ENCODE measurements at places on chromosomes 5 and 9.

DNA sequence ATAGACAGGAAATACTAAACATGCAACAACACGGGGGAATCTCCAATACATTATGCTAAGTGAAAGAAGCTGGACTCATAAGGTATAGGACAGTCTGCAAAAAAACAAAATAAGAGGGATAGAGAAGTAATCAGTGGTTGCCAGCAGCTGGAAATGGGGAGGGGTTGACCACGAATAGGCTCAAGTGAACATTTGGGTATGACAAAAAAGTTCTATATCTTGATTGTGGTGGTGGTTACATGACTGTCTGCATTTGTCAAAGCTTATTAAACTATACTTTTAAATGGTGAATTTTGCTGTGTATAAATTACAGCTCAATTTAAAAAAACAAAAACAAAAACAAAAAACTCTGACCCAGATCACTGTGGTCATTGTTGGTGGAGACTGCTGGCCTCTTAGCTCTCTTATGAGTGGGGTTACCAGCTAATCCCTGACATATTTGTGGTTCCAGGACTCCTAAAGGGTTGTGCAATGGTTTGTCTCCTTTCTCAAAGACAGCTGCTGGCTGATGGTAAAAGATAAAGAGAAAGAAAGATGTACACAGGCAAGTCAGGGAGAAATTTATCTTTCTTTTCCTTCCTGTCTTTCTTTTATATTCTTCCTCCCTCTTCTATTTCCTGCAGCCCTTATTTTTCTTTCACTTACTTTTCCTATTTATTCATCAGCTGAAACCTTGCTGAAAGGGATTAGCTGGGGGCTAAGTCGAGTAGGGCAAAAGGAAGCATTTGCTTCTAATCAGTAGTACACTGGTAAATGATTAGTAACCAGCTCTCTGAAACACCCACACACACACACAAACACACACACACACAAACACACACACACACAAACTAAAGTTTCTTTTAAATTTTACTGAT is 42.6 kb upstream of the APC start:
- no peak for DNase-seq

GRCh38 chr9:95095641-95096355 is 221.7 kb downstream of the FANCC start:
- no peak for DNase-seq

DNA sequence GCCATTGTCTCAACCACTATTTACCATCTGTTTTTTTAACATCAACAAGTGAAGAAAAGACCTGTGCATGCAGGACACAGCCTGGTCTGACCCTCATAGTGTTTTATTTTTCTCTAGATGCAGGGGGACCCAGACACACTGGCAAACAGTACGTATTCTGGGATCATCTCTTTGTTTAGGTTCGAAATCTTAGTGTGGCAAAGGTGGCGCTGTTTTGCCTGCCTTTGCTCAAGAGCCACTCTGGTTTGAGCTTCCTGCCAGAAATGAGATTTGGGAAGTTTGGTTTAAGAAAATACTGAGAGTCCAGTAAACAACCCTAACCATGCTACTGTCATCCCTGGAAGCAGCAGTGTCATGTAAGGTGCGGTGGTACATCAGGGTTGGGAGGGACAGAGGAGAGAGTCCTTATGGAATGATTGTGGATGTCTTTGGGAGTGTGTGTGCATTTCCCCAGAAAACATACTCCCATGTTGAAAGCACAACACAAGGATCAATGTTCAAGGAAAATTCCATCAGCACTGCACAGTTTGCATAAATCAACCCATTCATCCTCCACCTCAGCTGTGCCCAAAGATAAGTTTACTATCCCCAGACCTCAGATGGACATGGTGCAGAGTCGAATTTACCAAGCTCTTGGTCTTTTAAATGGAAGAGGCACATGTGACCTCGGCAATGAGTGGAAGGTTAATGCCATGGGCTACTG is 34.0 kb upstream of the FLT4 start:
- no peak for DNase-seq

- no peak for DNase-seq
These were observed 99.8 kb downstream of the TENT4A start for GRCh38 chr5:6812800-6813731.

DNA sequence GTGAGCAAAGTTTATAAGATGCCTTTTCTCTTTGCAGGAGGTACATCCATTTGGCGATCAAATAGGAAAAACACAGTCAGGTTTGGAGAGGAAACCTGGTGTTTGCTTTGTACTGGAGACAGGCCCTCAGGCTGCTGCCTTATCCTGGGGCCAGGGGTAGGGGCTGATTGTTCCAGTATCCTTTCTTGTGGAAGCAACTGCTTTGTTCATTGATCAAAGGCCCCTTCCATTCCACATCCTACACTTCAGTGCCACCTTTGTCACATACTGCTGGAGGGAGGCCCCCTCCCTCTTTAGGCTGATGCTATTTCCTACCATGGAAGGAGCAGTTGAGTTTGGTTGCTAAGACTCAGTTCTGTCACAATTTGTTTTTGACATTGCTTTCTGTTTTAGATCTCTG is 778.1 kb downstream of the TLR4 start:
- no peak for DNase-seq

DNA sequence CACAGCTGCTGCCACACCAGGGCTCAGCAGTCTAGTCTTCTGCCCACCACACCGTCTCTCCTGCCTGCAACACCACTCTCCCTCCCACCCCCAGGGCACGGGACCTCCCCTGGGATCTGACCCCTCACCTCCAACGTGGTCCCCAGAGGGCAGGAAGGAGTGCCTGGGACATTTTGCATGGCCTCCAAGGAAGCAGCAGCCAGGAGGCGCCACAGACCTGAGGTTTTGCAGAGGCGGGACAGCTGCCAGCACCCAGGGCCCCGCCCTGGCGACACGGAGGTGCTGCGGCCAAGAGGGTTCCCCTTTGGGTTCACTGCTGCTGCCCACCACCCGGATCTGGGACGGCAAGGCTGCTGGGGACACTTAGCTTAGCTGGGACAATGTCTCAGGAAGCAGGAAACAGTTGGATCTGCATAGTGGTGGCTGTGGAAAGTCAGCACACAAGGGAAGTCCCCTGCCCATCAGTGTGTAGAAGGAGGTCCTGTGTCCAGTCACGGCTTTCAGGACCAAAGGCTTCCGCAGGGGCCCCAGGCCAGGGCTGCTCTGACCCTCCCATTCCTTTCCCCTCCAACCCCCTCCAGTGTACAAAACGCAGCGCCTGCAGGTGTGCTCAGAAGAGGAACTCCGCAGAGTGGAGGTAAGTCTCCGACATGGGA is 13.8 kb downstream of the PROP1 start:
- DNase-seq: no peak

- DNase-seq: no peak
These were observed 100.6 kb downstream of the LHFPL2 start for GRCh38 chr5:78547731-78548615.

DNA sequence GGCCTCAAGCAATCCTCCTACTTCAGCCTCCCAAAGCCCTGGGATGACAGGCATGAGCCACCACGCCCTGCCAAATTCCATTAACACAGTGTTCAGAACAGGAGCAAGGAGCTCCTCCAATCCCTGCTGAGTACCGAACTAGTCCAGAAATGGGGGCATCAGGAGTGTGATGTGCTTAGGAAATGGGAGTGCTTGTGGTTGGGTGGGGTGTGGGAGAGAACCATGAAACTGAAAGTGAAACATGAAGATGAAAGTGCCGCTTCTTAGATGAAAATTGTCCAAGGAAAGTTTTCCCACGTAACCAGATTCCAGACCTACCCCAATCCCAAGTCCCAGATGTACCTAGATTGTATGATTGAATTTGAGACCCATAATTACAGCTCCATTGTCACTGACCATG is 16.7 kb upstream of the ZNF131 start:
- DNase-seq: no peak
